ENCODE measurements at places on chromosomes 7 and 10.

- no peak for DNase-seq
Observed at GRCh38 chr7:7414791-7415603, 120.7 kb downstream of the COL28A1 start.

- DNase-seq = no peak
Observed at GRCh38 chr7:100358027-100358856, at the start of gene PILRB. TSS of gene PILRB (plus strand) at chr7:100358117. CDS start at chr7:100358303, 186 bp downstream.

GRCh38 chr10:86646933-86647332 lies 7.4 kb upstream of the OPN4 start:
- no peak for DNase-seq

GRCh38 chr7:141915565-141915964 lies 634 bp upstream of the OR9A4 start:
- no peak for DNase-seq

GRCh38 chr7:40058636-40059035 lies 75.8 kb downstream of the MPLKIP start:
- no peak for DNase-seq

- no peak for DNase-seq
Observed at GRCh38 chr10:124119946-124120345, 26.5 kb upstream of the CHST15 start.

- DNase-seq = no peak
Observed at GRCh38 chr7:155392726-155393570, 65.0 kb upstream of the EN2 start.

DNA sequence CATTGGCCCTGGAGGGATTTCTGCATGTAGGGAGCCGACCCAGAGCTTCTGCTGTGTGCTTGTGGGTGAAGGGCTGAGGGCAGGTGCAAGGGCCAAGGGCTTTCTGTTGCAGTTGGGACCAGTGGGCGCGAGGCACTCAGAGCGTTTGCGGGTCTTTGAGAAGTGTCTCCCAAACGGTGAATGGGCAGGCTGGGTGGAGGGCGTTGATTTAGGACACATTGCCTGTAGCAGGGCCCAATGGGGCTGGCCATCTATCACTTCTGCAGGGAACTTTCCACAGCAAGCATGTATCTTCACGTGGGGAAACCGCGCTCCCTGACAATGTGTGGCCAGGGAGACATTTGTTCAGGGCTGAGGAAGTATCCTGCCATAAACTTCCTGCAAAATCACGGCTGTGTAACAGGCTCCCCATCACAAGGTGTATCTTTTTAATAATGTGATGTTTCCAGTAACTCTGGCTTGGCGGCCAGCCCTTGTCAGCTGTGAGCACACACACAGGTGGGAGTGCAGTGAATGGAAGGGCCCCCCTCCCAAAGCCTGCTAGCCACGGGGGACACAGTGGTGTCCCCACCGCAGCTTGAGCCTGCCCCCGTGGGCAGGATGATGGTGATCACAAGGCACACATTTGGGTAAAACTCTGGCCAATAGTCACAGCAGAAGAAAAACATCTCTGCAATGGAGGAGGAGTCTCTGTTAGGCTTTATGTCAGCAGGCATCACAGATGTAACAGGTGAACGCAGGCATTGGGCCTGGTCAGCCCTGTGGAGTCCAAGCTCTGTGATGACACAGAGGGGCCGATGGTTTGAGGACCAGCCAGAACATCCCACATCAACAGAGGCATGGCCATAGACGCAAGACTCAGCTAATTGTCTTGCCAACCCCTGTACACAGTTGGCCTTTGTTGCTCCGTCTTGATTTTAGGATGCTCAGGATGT lies 84.3 kb downstream of the GLRX3 start:
- no peak for DNase-seq

DNA sequence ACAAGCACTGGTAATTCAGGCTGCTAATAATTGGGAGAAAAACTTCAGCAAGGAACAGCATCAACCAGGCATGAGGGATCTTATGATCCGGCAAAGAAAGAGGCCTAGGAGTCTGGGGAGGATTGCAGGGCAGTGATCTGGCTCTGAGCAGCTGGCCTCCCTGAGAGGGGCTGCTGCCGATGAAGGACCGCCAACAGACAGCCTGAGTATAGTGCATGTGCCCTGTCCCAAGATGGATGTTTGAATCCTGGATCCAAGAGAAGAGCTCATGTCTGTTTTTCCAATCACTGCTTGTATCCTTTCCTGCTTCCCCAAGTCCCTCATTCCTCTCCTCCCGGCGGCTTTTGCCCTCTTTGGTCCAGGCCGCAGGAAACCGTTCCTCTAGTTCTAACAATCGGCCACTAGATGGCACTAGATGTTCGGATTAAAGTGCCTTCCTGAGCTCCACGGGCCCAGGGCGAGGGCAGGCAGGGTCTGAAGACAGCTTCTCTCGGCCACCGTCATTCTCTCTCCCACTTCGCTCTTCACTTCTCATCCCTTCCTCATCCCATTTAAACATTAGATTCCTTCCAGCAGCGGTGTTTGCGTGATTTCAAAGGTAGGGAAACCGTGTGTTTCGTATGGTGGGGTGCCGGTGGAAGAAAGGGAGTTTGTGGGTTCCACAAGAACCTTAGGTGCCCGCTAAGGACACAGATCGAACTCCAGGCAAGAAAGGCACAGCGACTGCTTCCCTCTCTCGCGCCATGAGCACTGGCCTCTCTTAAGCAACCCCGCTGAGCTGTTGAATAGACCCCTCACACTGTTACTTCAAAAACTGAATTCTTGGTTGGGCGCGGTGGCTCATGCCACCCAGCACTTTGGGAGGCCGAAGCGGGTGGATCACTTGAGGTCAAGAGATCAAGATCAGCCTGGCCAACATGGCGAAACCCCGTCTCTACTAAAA lies 82.4 kb downstream of the ADCYAP1R1 start:
- DNase-seq = peak; percentile 23

DNA sequence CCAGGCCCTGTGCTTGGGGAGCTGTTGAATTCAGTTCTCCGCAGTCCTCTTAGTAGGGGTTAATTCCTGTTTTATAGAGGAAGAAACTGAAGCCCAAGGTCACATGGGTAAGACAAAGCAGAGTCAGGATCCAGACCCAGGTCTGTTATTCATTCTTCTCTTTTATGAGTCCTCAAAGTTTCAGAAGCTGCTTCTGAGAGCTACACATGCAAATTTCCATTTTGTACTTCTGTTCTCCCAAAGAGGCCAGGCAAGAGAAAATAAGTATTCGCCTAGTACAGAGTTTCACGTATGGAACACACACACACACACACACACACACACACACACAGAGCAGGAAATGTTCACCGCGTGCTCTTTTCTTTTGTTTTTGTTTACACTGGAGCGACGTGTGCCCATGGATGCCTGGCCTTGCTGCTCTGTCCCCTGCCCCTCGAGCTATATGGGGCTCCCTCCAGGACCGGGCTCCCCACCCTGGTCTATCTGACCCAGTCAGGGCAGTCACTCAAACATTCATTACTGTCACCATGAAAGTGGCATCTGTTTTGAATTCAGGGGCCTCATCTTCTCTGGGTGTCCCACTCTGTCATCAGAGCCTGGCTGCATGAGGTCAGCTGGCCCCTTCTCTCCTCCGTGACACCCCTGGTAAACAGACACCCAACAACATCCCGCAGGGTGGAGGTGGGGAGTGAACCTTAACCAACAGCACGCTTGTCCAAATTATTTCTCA lies 84.4 kb downstream of the TNS3 start:
- DNase-seq = no peak

DNA sequence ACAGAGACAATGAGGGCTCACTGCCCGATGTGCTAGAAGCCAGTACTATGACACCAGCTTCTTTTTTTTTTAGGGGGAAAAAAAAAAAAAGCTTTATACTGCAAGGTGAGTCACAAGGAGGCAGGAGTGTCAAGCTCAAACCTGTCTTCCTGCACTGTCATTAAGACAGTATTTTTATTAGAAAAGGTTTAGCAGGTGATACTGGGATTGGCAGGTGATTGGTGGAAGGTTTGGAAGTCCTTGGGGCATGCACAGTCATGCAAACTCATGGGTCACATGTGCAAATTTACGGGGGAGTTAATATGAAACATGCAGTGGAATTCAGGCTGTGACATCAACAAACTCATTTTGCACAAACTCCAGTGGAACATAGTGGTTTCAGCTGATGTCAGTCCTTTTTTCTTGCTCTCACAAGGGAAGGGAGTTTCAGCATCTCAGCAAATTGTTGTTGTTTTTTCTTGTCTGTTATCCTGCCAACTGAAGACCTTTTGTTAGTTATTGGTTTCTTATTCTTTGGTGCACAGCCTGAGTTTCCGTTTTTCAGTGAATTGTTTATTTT lies 530.6 kb downstream of the ANKRD7 start:
- DNase-seq = no peak

DNA sequence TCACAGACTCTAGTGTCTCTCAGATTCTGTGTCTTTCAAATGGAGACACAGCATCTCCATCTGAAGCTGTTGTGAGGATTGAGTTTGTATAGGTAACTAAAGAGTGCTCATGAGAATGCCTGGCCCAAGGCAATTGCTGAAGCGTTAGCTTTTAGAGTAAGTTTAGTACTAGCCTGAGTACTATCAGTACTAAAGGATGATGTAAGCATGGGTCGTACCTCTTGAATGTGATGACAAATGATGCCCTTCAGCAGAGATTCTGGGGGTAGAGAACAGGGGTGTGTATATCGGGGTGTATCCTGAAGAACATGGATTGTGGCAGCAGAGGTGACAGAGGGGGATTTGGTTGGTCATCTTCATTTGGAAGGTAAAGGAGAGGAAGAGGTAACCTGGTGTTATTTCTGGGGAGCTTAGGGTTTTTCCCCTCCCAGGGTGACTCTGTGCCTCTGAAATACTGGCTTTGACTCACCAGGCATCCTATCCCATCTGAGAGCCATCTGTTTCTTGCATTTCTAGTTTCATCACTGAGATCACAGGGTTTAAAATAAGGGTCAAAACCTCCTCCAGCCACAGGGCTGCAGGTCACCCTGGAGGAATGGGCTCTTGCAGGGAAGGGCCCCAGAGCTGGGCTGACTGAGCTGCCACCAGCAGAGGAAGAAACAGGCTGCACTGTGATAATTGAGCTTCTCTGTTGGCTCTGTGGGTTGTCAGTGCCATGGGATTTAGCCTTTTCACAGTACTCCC lies 756.0 kb downstream of the KCNMA1 start:
- DNase-seq = peak; percentile 6

- DNase-seq = no peak
Observed at GRCh38 chr7:140456551-140457051, 22.7 kb downstream of the MKRN1 start.
